ENCODE measurements at places on chromosomes 5 and 9.

DNA sequence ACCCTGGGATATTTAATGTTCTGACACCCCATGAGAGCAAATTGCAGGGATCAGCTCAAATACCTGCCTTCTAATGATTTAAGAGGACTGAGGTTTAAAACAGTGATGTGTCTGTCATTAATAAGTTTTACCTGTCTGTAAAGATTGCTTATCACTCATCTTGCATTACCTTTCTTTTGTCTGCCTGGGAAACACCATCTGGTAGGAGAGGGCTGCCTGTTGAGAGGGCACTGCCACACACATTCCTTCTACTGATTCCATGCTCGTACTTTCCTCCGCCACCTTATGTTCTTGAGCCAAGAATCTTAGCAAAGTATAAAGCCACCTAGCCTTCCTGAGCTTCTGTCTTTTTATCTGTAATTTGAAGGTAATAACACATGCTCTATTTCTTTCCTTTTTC is 118.6 kb downstream of the KCTD16 start:
- no peak for DNase-seq

DNA sequence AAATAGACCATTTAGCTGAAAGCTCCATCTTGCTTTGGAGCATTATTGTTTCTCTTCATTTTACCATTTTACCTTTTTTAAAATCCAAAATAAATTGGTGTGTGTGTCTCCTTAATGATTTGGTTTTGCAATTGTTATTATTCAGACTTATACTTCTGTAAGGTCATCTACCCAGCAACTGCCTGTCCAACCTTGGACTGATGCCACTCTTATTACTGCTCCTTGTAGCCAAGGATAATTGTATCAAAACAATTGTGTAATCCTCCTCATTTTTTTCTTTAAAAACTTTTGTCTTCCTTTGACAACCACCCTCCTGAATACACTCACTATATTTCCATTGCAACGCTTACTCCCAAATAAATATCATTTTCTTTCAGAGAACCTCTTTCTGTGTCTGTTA is 30.3 kb upstream of the HMGCR start:
- no peak for DNase-seq

DNA sequence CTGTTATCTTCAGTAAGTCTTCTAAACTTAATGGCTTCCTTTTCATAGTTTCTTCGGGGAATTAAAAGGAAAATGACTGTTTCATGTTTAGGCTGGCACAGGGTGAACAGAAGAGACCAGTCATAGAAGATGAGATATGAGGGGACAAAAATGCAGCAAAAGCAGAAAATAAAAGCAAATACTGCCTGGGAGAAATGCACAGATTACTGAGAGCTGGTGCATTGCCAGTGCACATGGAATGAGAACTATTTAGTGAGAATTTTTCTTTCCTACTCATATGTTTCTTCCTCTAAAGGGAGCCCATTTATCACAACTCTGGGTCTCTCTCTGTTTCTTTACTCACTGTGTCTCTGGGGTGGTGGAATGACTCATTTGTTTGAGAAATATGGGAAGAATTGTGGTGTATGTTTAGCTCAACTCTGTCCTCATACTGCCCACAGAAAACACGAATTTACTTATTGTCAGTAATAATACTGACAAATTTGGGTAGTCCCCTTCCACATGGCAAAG is 25.9 kb upstream of the ANKRD55 start:
- no peak for DNase-seq

DNA sequence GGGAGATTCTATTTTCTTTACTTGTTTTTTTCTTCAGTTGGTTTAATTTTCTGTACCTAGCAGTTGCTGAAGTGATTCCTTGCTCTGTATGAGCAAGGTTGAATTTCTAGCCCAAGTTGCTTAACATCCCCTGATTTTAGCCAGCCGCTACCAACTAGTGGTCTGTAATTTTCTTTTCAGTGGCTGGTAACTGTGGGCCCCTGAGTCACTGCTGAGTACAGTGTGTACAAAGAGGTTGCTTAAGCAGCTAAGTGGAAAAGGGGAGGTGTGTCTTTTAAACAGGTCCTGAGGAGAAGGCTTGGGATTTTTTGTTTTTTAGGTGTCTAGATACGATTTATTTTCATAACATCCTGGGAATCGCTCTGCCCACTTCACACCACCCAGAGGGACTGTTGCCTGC is 254.7 kb downstream of the NR3C1 start:
- no peak for DNase-seq

DNA sequence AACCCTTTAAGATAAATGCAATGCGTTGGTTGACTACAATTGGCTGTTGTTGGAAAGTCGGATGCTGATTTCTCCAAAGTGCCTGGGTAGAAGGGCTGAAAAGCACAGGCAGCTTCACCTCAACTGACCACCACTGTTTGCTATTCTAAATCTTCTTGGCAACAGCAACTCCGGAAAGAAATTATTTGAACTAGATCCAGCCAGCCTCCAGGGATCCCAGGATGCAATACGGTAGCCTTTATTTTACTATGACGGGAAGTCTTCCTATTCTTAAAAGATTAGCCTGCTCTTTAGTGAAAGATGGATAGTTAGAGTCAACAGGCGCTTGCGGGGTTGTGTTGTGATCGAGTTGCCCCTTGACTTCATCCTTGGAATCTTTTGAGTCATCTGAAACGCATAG is 78.6 kb upstream of the KLF9 start:
- no peak for DNase-seq

- no peak for DNase-seq
Measured at GRCh38 chr9:20315677-20316076, 306.6 kb downstream of the MLLT3 start.

DNA sequence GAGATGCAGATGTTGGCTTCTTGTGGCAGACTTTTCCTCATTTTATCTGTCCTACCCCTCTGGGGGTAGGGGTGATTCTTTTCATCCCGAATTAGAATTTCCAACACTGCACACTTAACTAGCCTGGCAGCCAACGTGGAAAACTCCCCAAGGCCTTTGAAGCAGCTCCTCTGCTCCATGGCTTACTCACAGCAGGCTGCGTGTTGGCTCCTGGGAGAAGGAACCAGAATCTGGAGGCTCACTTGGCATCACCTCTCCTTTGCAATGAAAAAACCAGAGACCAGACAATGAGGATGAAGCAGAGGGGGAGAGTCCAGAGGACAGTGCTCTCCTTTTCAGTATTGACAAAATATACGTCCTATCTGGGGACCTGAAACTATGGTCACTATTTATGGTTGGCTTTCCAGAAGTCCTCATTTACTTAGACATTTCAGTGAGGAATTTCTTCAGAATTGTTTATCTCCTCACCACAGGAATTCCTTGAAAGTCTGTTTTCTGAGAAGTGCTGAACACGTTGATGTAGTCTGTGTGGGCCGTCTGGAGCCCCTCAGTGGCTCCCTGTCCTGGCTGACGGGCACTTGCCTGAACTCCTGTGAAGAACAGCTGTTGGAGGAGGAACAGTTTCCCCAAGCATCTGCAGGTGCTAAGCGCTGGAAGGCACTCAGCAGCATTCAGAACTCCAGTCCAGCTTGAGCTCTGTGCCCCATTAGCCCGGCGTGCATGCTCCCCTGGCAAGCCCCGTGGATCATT is 231.3 kb downstream of the RFK start:
- no peak for DNase-seq

- peak; percentile 41 for DNase-seq
Measured at GRCh38 chr9:123225374-123225813, 43.0 kb downstream of the STRBP start.

GRCh38 chr5:171897231-171897630 is 109.2 kb downstream of the FBXW11 start:
- no peak for DNase-seq

GRCh38 chr5:56651893-56652292 is 163.5 kb upstream of the MAP3K1 start:
- no peak for DNase-seq
